ENCODE measurements at places on chromosomes 16 and 17.

DNA sequence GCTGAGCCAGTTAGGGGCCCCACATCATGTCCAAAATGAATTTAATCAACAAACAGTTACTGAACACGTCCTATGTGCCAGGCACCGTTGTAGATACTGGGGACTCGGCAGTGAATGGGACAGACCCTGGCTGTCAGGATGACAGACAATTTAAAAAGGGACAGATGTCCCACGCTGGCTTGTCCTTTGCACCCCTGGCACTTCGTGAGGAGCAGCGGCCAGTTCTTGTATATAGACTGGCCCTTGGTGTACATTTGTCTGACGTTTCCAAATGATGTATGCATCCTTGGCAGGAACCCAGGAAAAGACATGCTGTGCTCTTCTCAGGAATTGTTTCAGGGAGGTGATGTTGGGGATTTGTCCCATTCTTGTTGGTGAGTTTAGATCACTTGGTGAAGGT is 21.1 kb downstream of the IL4R start:
- no peak for DNase-seq

GRCh38 chr17:76943202-76943601 is 75.0 kb downstream of the MGAT5B start:
- no peak for DNase-seq

- DNase-seq: no peak
These were observed 13.3 kb upstream of the ABR start for GRCh38 chr17:1192911-1193699.

GRCh38 chr16:85152414-85153030 is 40.2 kb upstream of the CIBAR2 start:
- peak; percentile 63 for DNase-seq

- DNase-seq: no peak
These were observed 28.7 kb downstream of the ARHGAP27 start for GRCh38 chr17:45403906-45404490.

GRCh38 chr17:81932333-81932983 is 4.6 kb downstream of the PYCR1 start:
- no peak for DNase-seq

- no peak for DNase-seq
These were observed 370 bp downstream of the EVPL start for GRCh38 chr17:76026714-76027158.

DNA sequence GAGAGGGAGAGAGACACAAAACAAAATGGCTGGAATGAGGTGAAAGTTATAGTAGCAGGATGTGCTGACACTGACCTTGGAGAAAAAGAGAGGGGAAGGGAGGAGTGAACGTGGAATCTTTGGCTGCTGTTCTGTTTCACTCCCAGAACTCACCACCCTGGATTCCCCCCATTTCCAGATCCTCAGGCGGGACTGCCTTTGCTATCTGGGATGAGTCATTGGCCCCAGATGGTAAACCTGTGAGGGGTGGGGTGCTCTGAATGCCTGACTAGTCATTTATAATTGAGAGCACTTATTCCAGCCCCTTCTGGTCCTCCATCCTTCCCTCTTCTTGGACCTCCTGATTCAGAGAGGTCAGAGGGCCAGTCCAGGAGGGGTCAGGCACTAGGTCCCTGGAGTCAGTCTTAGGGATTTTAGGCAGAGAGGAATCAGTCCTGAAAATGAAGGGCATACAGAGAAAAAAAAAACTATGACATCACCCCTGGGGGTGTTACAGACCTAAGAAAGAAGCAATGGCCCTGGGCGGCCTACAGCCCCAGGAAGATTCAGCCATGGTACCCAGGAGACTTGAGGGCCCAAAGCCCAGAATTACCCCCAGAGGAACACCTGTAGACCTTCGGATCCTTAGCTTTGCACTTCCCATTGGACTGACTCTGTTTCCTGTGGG is 2.2 kb upstream of the ZG16 start:
- peak; percentile 70 for DNase-seq

- DNase-seq: no peak
These were observed 45.5 kb downstream of the PEMT start for GRCh38 chr17:17545984-17546383.

Measured in bronchial epithelial cell (primary cell).